Activated CD8-positive, alpha-beta T cell treated with anti-CD3 and anti-CD28 coated beads, Interleukin-2, amount 10 ng/mL, durations not matched to agents 7 days and 5 days (primary cell): ENCODE measurements at places on chromosomes 3 and 15. TPM values are rescaled to one million over a fixed set of nuclear protein-coding genes. Genes with fewer than 3 reads are reported as not detected.

The HTR3E gene
- not detected for total RNA-seq

The NXPE3 gene
- total RNA-seq: 25.7 TPM

The SENP8 gene
- 1.3 TPM for total RNA-seq

The CILP gene
- total RNA-seq: 0.08 TPM

The ZNF280D gene
- total RNA-seq: 21.0 TPM

DNA sequence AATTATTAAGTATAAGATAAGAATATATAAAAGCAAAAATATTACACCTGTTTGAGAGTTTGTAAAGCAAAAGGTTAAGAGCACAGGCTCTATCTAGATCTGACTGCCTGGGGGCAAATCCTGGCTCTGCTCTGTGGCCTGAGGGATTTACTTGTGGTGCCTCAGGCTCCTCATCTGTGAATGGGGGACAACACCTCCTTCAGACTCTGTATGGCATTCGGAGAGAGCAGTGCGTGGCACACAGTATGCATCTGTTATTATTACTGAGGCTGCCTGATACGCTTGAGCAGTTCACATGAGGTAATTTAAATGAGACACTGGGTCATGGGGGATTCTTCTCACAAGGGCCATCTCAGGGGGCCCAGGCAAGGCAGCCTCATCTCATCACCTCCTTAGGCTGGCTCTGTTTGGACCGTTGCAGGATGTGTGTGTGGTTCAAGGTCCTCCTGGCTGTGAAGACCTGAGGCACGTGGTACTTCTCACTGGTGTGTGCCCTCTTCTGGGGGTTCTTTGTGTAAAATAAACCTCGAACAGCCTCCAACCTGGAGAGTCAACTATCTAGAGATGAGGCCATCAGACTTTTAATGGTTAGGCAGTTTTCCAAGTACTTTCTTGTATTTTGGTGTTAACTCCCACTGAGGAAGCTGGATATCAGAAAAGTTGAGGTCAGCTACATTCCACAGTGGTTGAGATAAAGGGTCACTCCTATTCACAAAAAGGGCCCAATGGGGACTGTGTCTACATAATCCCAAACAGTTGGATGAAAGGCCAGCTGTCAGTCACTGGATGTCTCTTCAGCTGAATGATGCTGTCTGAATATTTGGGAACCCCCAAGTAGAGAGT, 9.0 kb downstream of the GNB5 start:
- no peak for DNase-seq

GRCh38 chr3:151813799-151814198, at the start of gene AADAC:
AADAC (plus strand) TSS chr3:151814116; CDS start chr3:151814163, 47 bp downstream.
- no peak for DNase-seq

DNA sequence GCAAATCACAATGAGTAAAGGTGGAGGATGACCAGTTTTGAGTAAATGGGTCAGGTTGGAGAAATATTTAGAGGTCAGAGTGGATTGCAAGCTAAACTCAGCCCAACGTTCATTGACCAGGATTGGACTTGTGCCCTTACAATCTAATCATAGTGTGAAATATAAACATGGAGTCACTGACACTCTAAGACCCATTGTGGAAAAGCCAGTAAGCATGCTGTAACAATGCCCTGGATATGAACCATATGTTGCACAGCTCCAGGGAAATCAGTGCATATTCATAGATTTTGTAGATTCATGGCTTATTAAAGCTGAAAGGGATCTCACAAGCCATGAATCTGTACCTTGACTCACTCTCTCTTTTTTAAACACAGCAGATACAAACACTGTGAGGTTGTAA, 660.2 kb upstream of the LMCD1 start:
- no peak for DNase-seq

DNA sequence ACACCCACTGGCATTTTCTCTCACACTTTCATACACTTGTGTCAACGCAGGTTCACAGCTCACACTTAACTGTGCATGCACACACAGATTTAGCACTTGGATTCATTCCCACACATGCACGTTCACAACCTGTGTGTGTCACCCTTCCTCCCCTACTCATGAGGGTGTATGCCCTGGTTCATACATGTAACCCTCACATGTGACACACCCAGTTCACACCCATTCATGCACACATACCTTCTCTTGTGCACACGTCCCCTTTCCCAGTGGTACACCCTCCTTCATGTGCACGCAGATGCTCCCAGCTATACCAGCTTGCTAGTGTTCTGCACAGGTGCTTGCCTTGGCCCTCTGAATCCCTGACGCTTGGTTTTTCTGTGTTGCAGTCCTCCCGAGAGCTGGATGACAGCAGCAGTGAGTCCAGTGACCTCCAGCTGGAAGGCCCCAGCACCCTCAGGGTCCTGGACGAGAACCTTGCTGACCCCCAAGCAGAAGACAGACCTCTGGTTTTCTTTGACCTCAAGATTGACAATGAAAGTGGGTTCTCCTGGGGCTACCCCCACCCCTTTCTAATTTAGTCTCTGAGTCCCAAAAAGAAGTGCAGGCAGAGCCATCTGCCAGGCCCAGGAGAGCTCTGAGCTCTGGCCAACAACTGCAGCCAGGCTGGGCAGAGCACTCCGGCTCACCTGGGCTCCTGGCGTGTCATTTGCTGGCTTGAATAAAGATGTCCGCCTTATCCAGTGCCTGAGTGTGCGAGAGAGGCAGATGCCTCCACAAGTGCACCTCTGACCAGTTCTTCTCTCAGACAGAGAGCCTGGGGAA, 39.5 kb downstream of the GOLGA6A start:
- DNase-seq: no peak

GRCh38 chr3:44235604-44236484, 5.8 kb upstream of the TOPAZ1 start:
- DNase-seq: peak; percentile 69

- DNase-seq: no peak
Measured at GRCh38 chr3:26484140-26484539, 138.4 kb upstream of the LRRC3B start.

- no peak for DNase-seq
Measured at GRCh38 chr15:67185051-67185450, 69.4 kb downstream of the AAGAB start.

DNA sequence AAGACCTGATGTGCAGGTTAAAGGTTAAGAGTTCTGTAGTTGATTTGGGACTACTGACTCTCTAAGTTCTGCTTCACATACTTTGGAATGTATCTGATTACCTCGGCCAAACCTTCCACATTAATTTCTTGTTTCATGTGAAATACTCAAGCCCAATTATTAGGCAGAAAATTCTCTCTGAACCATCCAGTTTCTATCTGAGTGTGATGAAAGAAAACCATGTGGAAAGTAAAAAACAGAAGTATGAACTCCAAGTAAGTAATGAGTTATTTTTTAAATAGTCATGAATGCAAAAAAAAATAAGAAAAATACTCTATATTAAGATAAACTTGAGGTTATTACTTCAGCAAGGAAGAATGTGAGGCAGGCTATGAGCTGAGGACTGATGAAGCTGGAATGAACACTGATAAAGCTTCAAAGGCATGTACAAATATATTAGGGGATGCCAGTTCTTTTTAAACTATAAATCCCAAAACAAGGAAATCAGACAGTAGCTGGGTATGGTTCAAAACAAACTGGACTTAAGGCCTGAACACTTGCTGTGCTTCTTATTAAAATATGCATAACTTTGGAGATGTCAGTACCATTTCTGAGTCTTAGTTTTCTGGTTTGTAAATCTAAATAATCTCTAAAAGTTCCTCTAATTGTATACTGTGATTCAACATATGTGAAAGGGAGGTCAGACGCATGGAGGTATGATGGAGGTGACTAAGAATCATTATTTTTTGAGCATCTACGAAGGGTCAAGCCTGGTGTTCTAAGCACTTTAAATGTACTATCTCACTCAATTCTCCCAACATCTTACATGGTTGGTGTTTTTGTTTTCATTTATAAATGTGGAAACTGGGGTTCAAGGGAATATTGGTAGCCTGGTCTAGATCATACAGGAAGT, 59.6 kb downstream of the COL6A6 start:
- DNase-seq: no peak

- DNase-seq: no peak
Measured at GRCh38 chr3:82137861-82138260, 376.4 kb upstream of the GBE1 start.

GRCh38 chr3:1533763-1534162, 440.9 kb downstream of the CNTN6 start:
- no peak for DNase-seq

DNA sequence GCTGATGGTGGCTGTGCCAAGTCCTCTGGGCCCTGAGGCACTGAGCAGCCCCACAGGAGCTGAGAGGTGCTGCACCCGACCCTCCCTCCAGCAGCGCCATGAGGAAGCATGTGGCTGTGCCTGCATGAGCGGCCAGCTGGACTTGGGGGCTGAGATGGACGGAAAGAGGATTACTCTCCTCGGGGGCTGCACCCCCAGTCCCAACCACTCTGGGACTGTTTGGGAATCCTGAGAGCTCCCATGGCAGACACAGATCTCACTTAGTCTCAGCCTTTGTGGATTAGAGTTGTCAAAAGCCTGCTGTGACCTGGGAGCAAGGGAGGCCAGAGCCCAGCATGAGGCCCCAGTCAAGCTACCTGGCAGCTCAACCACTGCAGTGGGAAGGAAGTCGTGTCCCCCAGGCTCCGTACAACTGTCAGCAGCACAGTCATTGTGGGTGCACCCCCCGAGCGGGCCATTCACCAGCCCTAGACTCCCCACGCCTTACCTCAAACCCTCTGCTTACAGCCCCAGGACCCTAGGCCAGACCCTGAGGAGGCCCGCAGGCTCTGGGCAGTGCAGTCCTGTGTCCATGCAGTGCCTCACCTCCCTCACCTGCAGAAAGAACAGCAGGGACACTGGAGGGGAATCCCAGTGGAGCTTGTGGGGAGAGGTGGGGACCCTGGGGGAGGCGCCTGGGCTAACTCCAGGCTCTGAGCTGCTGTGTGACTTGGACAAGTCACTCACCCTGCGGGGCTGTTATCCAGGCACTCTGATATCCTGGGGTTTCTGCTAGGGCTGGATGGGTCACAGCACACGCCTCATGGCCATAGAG, 17.1 kb downstream of the PRR23E start:
- DNase-seq: no peak

DNA sequence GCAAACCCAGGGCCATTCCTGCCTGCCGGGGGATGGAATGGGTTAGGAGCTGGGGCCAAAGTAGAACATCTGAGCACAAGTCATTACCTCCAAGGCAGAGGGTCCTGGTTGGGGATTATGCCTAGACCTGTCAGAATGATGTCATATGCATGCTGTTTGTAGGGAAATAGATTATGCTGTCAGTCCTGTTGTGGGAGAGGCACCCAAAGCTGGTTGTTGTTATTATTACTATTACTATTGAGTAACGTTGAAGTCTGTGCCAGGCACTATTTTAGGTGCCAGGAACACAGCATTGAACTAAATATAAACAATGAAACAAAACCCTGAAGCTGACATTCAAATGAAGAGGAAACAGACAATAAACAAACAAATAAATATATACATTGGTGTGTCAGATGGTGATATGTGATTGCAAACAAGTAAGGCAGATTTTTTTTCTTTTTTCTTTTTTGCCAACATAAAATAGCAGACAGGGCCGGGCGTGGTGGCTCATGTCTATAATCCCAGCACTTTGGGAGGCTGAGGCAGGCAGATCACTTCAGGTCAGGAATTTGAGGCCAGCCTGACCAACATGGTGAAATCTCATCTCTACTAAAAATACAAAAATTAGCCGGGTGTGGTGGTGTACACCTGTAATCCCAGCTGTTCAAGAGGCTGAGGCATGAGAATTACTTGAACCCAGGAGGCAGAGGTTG, 2.0 kb downstream of the P4HTM start:
- no peak for DNase-seq

GRCh38 chr15:88835646-88836045, 32.4 kb downstream of the ACAN start:
- DNase-seq: no peak

GRCh38 chr15:71455107-71455506, 339.8 kb downstream of the THSD4 start:
- no peak for DNase-seq

DNA sequence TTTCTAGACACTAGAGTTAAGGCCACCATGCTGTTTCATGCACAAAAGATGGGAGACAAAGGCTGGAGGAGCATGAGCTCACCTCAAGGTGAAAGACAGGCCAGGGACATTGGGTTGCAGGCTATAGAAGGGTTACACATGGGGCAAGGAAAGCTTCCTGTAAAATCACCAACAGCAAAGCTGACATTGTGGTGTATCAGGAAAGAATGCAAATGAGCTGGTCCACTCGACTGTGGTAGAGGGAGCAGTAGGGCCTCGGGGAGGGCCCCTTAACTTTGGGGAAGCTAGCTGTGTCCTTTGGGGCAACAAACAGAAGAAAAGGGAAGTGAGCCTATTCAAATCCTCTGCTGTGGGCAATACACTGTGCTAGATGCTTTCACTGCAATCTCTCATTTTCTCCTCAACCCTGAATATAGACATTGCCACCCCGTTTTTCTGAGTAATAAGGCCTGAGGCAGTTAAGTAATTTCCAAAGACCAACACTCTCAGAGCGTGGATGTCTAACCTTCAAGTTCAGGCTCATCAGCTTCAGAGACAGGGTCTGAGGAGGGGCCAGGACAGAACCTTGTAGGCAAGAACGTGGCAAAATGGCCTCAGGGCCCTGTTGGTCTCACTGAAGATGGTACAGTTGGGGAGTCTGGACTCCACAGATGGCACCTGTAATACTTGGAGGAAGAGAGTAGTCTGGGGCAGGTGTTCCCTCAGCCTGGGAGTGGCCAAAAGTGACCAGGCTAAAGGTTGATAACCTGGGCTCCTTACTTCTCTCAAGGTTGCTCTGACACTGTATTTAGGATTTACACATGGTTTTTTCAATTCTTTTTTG, 24.1 kb downstream of the CX3CR1 start:
- DNase-seq: no peak

DNA sequence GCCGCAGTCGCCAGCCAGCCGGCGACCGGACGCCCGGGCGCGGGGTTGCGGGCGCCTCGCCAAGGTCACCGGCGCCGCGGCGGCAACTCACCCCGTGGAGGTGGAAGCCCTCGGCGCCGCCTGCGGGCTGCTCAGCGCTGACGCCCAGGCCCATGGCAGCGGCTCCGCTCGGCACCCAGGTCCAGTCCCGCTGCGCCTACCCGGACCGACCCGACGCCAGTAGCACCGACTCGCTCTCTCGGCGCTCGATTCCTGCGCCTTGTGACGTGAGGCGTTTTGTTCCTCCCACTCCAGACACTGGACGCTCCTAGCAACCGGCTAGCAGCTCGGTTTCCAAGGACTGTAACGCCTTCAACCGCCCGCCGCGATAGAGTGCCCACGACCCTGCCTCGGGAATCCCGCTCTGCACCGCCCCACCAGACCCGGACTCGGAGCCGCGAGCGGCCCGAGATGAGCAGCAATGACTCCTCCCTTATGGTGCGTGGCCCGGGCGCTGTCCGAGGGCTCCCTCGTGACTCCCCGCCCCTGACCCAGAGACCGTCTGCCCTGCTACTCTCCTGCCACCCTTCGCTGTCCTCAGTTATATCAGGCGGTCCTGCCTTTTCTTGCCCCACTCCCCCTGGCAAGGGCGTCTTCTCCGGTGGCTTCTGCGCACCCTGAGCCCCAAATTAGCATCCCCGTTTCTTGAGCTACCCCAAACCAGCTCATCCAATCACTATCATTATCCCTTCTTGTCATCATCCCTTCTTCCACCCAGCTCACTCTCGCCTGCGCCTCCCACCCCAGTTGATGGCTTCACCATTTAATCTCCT, at the start of the genes GORASP1 and TTC21A:
Gene GORASP1, minus strand, starts transcription at position 240 of the 812 bp plus-strand sequence. Its CDS starts 86 bp downstream, at position 154.
Gene TTC21A, plus strand, starts transcription at position 293 of the 812 bp plus-strand sequence. Its CDS starts 158 bp downstream, at position 451.
- peak; percentile 72 for DNase-seq
